HAP-1 (cell line): ENCODE measurements at places on chromosomes 12 and 14.
A peak's percentile ranks its signal among the peaks of the same experiment; 100 is the strongest.

DNA sequence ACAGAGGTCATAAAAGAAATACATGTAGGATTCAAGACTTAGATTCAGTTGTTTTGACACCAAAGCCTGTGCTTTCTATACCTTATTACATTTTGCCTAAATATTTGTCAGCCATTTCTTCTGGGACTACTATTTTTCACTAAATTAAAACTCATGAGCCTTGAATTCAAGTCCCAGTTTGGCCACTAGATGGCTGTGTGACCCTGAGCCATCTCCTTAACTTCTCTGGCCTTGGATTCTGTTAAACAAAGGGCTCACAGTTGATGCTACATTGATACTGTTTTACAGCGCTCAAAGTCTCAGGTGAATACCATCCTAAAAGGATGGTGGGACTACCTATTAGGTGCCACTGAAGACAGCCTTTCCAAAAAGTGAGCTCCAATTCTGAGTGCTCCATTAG, 39.6 kb upstream of the CCDC198 start:
- no peak for DNase-seq

GRCh38 chr12:108442067-108442466, 73.0 kb upstream of the FICD start:
- DNase-seq, result peak; percentile 29

DNA sequence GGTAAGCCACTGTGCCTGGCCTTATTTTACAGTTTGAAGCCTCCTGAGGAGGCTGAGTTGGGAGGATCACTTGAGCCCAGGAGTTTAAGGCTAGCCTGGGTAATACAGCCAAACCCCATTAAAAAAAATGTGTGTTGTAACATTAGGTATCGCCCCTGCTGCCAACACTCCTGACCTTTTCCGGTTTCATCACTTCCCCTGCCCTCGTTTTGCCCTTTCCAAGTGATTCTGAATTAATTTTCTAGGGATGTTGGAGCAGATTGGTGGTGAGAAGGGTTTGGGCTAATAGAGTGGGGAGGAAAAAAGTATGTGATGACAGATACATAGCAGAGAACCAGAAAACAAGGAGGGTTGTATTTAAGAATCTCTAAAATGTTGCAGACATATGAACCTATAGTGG, 25.6 kb upstream of the C12orf71 start:
- DNase-seq, result no peak

GRCh38 chr14:55332654-55333570, 61.7 kb downstream of the FBXO34 start:
- DNase-seq, result no peak

- peak; percentile 47 for DNase-seq
Measured at GRCh38 chr12:100489251-100489820, 15.7 kb downstream of the NR1H4 start.

DNA sequence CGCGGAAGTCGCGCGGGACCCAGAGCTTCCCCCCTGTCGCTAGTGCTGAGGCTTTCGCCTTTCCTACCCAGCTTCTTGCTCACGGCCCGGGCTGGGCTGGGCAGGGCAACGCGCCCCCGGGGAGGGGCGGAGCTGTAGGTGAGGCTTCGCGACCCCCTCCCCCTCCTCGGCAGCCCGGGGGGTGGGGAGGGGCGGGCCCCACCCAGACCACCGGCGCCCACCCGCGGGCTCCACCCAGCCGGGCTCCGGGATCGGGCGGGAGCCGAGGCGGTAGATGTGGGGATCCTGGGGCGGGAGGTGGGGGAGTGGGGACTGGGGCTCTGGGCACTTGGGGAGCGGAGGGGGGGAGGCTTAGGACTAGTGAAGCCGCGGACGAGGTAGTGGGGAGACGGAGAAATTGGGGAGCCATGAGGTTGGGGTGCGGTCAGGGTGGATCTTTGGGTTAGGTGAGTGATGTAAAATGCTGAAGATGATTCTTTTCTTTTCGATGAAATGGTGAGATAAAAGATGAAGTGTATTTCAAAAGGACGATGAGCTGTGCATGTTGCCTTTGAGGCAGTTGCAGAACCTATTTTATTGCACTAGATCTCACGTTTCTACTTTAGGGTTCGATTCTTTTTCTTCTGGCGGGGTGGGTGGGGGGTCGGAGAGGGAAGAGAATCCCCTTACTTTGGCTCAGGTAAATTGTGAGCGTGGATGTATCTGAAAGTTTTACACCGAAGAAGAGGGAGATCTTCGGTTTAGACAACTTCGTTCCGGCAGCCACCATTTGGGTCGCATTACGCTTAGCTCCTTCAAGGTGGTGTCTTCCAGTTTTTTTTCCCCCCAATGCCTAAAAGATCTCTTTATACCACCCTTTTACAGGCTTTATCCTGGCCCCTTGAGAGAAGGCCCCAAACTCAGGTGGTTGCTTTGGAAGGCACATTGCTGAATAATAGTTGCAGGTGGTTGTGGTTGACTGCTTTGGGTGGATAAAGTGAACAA, 619 bp downstream of the ERC1 start:
- DNase-seq, result peak; percentile 43

DNA sequence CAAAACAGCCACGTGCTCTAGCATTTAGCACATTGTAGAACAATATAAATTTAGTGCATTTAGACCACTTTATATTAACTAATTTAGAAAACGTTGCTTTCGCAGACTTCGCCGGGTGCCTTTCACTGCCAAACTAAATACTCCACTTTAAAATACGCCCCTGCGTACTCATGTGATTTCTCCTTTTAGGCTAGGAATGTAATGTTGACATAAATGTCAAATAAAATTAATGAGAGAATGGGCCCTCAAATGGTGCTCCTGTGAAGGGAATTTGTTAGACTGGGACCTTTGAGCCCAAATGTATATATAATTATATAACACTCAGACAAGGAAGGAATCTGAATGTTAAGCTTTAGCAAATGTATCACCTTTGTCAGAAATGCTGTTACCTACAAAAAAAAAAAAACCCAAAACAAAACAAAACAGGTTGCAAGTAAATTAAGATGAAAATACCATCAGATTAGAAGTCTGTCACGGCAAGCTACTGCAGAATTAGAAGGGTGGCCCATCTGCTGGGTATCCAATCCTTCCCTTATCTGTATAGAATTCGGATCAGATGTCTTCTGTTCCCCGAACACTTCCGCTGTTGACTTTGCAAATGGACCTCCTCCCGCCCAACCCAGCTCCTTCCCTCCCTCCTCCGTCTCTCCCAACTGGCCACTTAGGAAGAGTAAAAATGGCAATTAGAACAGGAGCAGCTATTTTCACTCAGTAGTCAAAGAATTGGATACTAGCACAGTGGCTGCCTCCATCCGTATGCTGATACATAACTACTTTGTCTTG, 159.3 kb upstream of the FOXN3 start:
- no peak for DNase-seq

DNA sequence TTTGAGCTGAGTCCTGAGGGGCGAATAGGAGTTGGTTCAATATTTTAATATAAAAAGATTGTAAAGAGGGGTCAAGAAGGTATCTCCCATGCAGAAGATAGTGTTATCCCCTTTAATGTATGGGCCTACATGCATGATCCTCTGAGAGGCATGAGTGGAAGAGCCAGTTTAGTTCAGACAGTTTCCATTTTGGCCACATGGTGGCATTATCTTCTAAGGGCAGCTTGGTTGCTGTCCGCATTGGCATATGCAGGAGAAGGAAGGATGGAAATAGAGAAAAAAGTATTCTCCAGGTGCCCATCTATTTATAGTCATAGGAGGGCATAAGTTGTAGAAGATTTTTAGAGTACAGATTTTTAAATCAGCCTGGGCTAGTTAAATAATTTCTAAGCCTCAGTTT, 5.4 kb downstream of the SAMD4A start:
- DNase-seq, result peak; percentile 30

DNA sequence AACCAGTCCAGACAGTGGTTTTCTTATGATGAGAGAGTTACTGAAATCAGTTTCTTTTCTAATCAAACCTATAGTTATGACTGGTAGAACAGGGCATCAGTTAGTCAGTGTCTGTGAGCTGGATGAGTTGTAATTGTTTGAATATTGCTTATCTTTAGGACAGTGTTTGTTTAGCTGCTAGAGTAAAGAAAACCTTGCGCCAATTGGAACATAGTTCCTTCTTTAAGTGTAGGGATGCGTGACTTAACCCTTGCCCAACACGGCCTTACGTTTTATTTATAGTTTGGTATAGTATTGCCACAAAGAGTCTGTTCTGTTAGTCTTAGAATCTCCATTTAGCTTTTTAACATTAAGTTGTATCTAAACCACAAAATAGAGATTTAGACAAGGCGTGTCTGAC, 572.6 kb downstream of the SLC16A7 start:
- DNase-seq, result no peak

- DNase-seq, result no peak
Measured at GRCh38 chr12:50056639-50056976, 788 bp upstream of the ASIC1 start.

GRCh38 chr12:12759234-12759915, 26.1 kb upstream of the APOLD1 start:
- DNase-seq, result no peak

- no peak for DNase-seq
Measured at GRCh38 chr12:83945871-83946270, 966.7 kb downstream of the SLC6A15 start.
